ENCODE measurements at places on chromosomes 12 and 14.

- DNase-seq, result no peak
Observed at GRCh38 chr12:87967871-87968270, 61.3 kb downstream of the C12orf50 start.

DNA sequence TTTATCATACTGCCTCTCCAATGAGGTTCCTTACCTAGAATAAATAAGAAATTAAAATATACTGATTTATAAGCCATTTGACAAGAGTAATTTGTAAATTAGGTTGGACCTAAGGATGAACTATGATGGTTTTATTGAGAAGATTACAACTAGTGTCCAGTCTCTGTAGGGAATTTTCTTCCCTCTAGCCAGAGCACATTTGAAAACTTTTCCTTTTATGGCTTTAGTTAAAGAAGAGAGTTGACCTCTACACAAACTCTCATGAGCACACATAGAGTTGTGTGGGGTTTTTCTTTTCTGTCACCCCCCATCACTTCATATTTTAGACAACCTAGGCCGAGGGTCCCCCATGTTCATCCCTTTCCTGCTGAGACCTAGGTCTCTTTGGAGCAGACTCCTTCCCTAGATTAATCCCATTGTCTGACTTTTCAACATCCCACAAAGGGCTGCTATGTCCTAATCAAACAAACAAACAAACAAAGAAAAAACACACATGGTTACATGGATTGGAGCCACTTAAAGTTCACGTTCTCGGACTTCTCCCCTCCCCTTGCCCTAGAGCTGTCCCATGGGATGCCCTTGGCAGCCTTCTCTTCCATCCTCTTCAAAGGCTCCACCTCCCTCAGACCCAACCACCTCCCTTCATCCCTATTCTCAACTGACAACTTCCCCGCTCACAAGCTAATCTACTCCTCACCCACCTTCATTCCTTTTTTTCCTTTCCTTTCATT, 40.7 kb downstream of the GPR135 start:
- no peak for DNase-seq

- DNase-seq, result no peak
Observed at GRCh38 chr12:50055831-50056638, 1.4 kb upstream of the ASIC1 start.

- DNase-seq, result no peak
Observed at GRCh38 chr14:52913271-52913670, 37.6 kb downstream of the FERMT2 start.

- DNase-seq, result no peak
Observed at GRCh38 chr14:83988275-83988674, 1541.7 kb upstream of the FLRT2 start.

DNA sequence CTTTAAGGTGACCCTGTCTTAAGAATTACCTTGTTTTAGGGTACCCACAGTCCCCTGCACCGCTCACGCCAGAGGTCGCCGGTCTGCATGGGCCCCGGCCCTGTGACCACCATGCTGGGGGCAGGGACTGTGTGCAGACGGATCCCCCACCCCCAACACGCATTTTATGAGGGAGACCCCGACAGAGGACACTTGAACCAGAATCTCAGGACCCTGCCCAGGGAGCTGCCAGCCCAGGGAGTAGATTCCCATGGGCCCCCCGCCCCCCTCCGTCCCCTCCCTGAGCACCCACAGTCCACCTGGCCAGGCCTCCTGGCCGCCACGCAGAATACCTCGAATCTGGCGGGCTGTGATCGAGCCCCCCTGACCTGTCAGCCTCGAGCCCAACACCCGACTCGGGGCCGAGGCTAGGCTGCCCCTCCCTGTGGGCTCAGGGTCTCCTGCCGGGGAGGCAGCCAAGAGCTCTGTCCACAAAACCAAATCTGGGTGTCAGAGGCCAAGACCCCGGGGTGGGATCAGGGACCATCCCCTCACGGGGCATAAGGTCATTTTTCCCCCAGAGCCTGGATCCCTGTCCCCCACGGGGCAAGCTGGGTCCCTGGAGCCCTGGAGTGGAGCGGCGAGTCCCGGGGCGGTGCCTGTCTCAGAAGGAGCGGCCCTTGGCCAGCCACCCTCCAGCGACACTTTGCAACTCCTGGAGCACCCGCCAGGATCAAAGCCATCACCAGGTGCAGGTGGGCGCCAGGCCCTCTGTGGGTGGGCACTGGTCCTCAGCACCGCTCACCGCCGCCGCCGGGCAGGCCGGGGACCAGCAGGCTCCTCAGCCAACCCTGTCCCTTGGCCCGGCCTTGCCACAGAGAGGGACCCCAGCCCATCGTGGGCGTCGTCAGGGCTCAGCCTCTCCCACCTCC, 155.8 kb upstream of the PKP2 start:
- DNase-seq, result no peak

- DNase-seq, result no peak
Observed at GRCh38 chr12:113244047-113244460, 22.8 kb downstream of the TPCN1 start.

All from epithelial cell of prostate (primary cell).